ENCODE measurements at places on chromosomes 5 and 9.

DNA sequence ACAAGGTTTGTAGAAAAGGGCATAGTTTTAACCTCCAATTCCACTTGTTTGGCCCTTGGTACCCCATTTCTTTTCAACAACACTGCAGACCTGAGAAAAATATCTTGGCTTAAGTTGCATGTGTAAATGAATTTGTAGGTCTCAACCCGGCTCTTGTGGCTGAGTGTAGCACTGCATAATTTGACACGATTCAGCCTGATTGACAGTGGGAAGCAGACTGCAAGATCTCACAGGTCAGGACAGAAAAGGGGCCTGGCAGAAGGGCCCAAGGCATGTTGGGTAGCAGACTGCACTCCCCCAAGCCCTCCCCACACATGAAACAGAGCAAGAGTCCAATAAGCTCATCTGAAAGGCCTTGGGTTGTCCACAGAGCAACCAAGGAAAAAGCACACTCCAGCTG is 169.7 kb upstream of the SMARCA2 start:
- no peak for DNase-seq

GRCh38 chr9:20646656-20647055 is 24.4 kb upstream of the MLLT3 start:
- no peak for DNase-seq

GRCh38 chr9:21661626-21662025 is 140.8 kb upstream of the MTAP start:
- no peak for DNase-seq

DNA sequence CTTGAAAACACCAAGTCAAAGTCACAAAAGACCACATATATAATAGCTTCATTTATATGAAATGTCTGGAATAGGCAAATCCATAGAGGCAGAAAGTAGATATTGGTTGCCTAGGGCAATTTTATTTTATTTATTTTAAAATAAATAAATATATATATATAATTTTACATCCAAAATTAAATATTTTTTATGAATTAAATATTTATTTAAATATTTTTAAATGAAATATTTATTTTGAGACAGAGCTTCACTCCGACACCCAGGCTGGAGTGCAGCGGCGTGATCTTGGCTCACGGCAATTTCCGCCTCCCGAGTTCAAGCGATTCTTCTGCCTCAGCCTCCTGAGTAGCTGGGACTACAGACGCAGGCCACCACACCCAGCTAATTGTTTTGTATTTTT is 58.9 kb upstream of the ATG10 start:
- DNase-seq = no peak

- no peak for DNase-seq
These were observed 145.3 kb upstream of the SGCD start for GRCh38 chr5:156181656-156182055.

- no peak for DNase-seq
These were observed 61.5 kb upstream of the CTXN3 start for GRCh38 chr5:127587246-127587917.

- DNase-seq = no peak
These were observed 163.9 kb upstream of the DMRT1 start for GRCh38 chr9:677461-678097.

DNA sequence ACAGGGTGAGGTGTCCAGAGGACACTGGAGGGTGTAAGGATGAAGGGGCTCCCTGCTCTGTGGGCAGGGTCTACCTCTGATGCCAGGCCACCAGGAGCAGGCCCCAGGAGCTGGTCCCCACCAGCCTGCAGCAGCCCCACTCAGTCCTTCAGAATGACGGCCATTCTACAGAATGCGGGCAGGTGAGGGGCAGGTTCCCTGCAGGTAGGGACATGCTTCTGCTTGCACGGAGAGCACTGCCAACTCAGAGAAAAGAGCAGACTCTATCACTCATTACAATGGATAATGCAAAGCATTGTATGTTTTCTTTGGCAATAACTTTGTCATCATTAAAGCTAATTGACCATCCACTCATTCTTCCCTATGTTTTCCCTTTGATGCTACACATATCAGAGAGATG is 39.0 kb downstream of the DDX31 start:
- no peak for DNase-seq

- DNase-seq = peak; percentile 52
These were observed 566 bp upstream of the FOCAD start for GRCh38 chr9:20683351-20684034.

GRCh38 chr9:114925672-114926071 is 4.7 kb downstream of the TNFSF8 start:
- no peak for DNase-seq

- DNase-seq = no peak
These were observed 24.3 kb downstream of the CENPP start for GRCh38 chr9:92349771-92350739.

- DNase-seq = no peak
These were observed 4.8 kb downstream of the DENND1A start for GRCh38 chr9:123925161-123925560.

- DNase-seq = no peak
These were observed 8.5 kb downstream of the FOCAD start for GRCh38 chr9:20692554-20692953.

DNA sequence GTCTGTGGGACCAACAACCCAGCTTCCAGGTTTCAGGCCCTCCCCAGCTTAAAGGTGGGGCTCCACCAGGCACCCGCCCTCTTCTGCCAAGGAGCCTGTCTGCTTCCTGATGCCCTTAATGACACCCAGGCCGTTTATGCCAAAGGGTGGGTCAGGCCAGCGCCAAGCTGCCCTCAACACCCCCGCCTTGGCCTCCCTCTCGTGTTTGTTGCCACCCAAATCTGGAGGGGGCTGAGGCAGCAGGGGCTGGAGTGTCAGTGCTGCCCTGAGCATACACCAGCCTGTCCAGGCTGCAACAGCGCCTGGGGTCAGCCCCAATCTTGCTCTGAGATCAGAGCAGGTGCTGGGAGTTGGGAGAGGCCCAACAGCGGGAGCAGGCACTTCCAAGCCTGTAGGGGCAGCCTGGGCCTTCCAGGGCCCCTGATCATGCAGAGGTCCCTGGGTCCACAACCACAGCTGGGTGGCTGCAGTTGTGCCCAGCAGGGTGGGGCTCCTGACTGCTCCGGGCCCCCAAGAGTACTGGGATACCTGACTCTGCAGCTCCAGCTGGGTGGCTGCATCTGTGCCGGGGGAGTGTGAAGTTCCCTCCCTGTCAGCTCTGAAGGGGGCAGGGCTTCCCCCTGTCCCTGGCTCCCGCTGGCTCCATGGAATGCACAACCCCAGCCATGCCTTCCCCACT is 34.5 kb upstream of the TYRP1 start:
- DNase-seq = no peak

GRCh38 chr5:167057665-167058064 is 1233.8 kb upstream of the WWC1 start:
- DNase-seq = no peak

- no peak for DNase-seq
These were observed 1190.1 kb downstream of the CDH12 start for GRCh38 chr5:21663082-21663481.

DNA sequence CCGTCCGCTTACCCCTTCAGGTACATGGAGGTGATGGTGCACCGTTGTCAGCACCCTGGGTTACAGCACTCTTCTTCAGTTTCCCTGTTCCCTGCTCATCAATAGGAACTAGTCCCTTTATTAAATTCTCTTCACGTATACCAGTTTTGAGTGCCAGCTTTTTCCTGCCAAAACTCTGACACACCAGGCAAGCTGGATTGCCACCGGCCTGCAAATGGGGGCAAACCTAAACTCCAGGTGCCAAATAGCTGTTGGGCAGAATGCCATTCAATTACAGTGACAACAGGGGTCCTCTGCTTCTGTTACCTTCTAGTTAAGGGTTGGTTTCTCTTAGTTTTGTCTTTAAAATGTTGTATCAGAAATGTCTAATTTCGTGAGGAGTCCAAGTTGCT is 400.4 kb downstream of the OSTF1 start:
- DNase-seq = no peak

DNA sequence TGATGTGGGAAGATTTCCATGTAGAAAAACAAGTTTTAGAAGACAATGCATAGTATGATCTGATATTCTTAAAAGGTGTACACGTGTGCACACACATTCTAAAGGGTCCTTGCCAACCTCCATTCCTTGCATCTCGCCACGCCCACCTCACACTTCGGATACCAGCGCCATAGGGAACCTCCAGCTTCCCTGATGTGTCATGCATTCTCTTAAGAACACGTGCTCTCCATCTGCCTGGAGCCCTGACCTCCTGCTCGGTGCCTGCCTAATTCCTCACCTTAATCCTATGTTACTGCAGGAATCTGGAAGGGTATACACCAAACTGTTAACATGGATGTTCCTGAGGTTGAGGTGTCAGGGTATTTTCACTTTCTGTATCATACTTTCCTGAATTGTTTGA is 63.1 kb downstream of the PTCD2 start:
- no peak for DNase-seq

- DNase-seq = no peak
These were observed 14.4 kb downstream of the RALGDS start for GRCh38 chr9:133106511-133107244.

DNA sequence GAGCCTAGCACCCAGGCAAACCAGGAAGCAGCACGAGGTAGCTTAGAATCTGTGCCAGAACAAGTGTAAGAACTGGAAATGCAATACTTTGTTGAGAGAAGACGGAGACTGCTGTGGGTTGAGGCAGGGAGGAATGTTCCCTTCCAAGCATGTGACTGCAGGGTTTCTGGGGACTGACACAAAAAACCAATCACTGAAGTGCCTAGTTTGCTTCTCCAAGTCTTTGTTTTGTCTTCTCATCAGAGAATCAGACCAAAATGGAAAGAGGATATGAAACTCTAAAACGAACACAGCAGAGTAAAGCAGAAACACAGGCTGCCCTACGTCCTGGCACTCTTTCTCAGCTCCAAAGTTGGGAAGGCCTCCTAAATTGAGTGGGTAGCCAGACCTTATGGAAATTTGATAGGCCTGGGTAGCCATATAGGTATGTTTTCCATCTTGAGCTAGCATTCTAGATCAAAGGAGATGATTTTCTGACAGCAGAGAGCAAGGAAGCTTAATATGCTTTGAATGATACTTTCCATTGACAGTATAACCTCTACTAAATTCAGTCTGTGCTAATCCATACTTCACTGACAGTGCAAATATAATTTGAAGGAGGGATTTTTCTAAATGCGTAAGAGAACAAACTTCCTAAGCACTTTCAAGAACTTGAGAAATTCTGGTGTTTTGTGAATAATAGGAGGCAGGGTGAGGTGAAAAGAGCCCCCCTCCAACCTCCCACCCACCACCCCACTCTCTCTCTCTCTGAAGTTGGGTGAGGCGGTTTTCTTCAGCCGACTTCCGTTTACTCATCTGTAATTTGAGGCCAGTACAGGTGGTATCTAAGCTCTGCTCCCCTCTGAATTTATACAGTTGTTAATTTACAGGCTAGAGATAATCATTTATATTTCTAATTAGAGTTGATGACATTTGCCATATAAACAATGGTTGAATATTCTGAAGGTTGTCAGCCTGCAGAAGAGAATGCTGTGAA is 5.5 kb downstream of the ADRB2 start:
- no peak for DNase-seq

DNA sequence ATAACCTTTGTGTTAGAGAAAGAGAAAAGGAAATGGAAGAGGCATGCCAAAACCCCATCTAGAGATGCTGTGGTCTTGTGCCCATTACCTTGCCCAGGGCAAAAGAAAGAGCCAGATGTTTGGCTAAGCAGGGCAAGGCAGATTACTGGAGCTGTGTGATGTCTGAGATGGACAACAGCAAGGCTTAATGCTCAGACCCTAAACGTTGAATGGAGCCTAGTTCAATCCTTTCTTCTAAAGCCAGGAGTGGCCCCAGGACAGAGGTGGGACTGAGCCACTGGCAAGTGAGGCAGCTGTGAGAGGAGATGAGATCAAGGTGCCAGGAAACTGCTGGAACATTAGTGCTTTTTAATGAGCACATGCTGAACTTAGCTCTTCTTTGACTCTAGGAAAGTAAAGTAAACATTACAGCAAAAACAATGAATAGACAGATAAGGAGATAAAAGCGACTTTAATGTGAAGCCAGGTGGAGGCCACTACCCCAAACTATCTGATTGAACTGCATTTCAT is 143.0 kb upstream of the EGFLAM start:
- no peak for DNase-seq

- no peak for DNase-seq
These were observed 8.2 kb downstream of the COL27A1 start for GRCh38 chr9:114163517-114163951.

GRCh38 chr5:119368238-119368630 is 12.4 kb downstream of the TNFAIP8 start:
- peak; percentile 62 for DNase-seq

DNA sequence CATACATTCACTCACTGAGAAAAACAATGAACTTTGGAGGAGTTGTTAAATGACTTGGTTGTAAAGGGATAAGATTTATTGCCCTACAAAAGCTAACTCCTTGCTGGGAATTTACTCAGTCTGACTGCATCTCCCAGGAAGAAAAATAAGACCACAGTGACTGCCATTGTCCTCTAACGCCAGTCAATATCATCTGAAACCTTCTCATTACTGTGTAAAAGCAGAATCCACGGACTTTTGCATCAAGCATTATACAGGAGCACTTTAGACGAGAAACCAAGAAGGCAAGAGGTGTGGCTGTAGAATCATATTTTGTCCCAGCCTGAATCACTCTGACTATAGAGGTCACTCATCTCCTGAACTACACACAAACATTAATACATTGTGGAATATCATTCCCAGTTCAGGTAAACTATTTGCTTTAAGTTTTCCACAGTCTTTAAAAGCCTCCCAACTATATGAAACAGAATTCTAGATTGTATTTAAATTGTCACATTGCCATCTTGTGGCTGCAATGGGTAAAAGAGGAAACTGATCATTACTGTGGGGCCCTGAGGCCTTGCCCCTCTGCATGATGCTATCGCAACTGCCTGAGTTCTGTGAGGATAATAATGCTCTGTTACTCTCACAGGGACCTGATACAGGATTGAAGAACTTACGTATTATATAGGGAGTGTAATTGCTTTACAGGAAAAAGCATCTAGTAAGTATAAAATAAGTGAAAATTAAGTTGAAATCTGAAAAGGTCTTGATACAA is 142.9 kb downstream of the SLCO4C1 start:
- no peak for DNase-seq

GRCh38 chr9:70260007-70260443 is 1.2 kb downstream of the SMC5 start:
- no peak for DNase-seq

- no peak for DNase-seq
These were observed 153.9 kb upstream of the IER5L start for GRCh38 chr9:129331772-129332500.

DNA sequence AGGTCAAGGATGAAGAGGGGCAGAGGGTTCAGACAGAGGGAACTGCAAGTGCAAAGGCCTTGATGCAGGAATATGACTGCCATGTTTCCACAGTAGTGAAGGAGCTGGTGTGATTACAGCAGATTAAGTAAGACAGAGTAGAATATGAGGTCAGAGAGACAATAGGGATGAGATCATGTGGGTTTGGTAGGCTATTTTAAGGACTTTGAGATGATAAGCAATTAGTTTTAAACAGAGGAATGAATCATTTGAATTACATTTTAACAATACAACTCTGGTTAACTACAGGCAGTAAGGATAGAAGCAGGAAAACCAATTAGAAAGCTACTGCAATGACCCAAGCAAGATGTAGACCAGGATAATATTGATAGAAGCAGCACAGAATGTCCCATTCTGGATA is 7.7 kb downstream of the CENPK start:
- DNase-seq = no peak

All from activated CD4-positive, alpha-beta T cell treated with anti-CD3 and anti-CD28 coated beads, Interleukin-2, amount 50 U/mL, for 4 hours (primary cell).